ENCODE measurements at places on chromosomes 16 and 17.

GRCh38 chr17:17982801-17983200 is 10.1 kb downstream of the DRC3 start:
- no peak for DNase-seq

DNA sequence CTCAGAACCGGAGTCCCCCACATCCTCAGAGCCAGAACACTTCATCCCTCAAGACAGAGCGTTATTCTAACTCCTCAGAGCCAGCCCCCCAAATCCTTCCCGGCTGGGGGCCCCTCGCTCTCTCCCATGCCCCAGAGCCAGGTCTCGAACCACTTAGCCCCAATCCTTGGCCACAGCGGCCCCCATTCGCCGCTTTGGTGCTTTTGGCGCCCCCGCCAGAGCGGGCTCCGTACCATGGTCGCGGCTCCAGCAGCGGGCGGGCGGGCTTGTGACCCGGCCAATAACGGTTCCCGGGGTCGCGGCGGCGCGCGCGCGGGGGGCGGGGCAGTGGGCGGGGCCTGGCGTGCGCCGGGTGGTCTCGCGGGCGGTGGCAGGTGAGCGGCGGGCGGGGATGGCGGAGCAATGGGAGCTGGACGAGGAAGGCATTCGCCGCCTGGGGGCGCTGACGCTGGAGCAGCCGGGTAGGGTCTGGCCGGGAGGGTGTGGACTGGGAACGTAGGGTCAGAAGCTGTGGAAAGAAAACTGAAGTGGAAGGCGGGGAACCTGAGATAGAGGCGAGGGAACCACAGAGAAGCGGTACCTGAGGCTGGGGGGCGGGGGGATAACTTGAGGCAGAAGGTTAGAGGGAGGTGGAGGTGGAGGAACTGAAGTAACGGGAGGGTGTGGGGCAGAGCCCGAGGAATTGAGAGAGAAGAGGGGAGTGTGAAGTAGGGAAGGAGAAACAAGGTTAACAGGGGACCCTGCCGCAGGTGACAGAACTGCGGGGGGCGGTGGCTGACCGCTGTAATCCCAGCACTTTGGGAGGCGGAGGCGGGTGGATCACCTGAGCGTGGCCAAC is at the start of the genes KCTD19 and LRRC36:
Gene KCTD19 (minus strand): TSS at position 270 of the 838 bp plus-strand sequence. CDS start 34 bp downstream, at position 236.
Gene LRRC36 (plus strand): TSS at position 344 of the 838 bp plus-strand sequence. CDS start 48 bp downstream, at position 392.
- no peak for DNase-seq

DNA sequence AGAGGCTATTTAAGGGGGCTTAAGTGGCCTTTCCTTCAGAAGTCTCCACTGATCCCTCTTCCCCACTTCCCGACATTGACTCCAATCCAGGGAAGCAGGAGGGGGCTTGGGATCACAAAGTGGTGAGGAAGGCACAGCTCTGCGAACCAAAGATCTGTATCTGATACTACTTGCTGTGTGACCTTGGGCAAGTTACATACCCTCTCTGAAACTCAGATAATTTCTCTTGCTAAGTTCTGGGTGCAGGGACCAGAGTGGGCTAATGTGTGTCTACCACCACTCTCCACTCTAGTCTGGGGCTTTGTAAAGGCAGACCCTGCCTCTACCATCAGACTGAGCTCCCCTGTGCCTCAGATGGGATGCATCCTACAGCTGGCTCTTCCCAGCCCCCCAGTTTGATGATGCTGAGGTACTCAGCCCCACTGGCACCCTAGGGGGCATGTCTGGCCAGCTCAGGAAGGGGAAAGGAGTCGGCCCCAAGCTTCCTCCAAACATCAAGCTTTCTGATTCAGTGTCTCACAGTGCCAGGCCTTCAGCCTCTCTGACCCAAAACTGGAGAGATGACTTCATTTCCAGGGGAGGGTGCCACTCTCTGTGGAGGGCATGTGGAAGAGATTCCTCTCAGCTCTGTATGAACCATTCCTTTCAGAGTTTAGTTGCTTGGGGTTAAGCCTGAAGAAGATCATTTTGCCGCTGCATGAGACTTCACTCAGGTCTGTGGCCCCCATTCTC is 10.9 kb downstream of the DLX4 start:
- DNase-seq = peak; percentile 76

GRCh38 chr17:15269780-15270089 is 4.6 kb upstream of the PMP22 start:
- no peak for DNase-seq

DNA sequence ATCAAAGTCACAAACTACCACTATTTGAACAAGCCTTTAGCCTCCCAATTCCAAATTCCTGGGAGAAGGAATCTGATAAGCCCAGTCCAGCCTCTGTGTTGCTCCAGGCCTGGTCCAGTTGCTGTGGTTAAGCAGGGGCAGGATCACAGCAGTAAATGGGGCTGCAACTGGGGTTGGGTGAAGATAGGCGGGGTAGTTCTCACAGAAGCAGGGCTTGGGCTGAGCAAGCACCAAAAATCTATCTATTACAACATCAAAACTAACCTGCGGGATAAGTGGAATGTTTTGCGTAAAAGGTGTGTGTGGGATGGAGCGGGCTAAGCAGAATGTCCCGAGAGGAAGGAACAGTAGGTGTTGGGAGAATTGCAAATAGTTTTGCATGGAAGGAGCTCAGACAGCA is 23.0 kb upstream of the RNF135 start:
- DNase-seq = no peak

- DNase-seq = peak; percentile 91
These were observed 28.6 kb upstream of the ITGA3 start for GRCh38 chr17:50027172-50027880.

GRCh38 chr17:80895366-80895765 is 96.3 kb upstream of the CHMP6 start:
- no peak for DNase-seq

DNA sequence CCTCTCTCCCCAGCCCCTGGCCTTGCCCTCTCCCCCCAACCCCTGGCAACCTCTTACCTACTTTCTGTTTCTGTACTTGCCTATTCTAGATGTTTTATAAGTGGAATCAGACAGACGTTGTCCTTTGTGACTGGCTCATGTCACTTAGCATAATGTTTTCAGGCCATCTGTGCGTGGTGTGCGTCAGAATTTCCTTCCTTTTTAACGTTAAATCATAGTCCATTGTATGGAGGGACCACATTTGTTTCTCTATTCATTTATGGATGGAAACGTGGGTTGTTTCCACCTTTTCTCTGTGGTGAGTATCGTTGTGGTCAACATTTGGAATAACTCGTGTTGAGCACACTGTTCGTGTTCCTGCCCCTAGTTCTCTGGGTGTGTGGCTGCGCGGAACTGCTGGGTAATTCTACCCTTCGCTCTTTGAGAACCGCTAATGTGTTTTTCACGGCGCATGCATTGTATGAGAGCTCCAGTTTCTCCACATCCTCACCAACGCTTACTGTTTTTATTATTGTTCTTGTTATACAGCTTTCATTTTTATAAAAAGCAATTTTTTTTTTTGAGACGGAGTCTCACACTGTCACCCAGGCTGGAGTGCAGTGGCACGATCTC is 26.3 kb downstream of the ACTG1 start:
- DNase-seq = no peak

GRCh38 chr17:72238157-72238673 is 117.4 kb downstream of the SOX9 start:
- DNase-seq = no peak

DNA sequence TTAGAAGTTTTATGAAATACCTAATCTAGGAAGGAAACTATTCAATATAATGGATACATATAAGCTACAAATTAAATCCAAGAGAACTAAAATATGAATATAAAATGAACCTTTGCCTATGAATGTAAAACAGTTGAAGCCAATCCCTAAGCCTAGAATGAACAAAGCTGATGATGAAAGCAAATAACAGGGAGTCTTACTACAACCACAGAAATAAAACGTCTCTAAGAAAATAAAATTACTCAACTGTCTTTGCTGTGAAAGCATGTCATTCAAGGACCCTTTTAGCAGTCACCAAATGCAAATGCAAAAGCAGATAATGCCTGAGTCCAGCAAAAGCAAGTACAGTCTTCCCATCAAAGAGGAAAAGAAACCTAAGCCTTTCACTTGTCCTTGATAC is 23.0 kb downstream of the FAM222B start:
- no peak for DNase-seq

- no peak for DNase-seq
These were observed 204.9 kb upstream of the CDH13 start for GRCh38 chr16:82421851-82422250.

DNA sequence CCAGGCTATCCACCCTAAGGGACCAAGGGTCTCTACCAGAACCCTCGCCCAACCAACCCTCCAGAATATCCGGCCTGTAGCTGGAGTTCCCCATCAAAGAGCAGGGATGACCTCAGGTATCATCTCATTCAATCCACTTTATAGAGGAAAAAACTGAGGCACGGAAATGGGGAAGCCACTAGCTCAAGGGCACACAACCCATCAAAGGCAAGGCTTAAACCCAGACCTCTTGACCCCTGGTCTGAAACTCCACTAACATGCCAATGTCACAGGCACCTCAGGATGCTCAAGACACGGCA is 1.6 kb downstream of the TBC1D10B start:
- DNase-seq = no peak

- DNase-seq = no peak
These were observed 14.1 kb upstream of the NDEL1 start for GRCh38 chr17:8421571-8421970.

GRCh38 chr17:61794242-61794641 is 69.1 kb downstream of the BRIP1 start:
- no peak for DNase-seq

- no peak for DNase-seq
These were observed 3.3 kb downstream of the TELO2 start for GRCh38 chr16:1496464-1496863.

- DNase-seq = no peak
These were observed 7.8 kb downstream of the ODAD4 start for GRCh38 chr17:41937970-41938954.

All from H54 (cell line).